ENCODE measurements at places on chromosomes 1 and 21.

DNA sequence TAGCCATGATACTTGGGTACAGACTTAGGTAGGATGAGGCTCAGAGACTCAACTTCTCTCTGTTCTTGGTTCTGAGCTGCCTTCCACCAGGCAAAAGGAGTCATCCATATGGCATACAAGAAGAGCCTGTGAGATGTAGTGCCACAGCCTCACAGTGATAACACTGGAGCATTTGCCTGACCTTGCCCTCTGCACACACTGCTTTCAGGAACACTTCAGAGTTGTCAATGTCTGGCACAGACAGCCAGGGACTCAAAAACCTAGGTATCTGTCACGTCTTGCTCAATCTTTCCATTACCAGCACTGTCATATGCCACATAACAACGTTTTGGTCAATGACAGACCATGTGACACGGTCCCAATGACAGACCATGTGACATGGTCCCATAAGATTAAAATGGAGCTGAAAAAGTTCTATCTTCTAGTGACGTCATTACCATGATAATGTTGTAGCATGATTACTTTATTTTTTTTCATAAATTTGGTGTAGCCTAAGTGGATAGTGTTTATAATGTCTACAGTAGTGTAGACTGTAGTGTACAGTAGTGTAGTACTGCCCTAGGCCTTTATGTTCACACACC lies 199.9 kb upstream of the CTTNBP2NL start:
- DNase-seq, result no peak

GRCh38 chr1:117077267-117077666 lies 17.1 kb downstream of the TTF2 start:
- no peak for DNase-seq

DNA sequence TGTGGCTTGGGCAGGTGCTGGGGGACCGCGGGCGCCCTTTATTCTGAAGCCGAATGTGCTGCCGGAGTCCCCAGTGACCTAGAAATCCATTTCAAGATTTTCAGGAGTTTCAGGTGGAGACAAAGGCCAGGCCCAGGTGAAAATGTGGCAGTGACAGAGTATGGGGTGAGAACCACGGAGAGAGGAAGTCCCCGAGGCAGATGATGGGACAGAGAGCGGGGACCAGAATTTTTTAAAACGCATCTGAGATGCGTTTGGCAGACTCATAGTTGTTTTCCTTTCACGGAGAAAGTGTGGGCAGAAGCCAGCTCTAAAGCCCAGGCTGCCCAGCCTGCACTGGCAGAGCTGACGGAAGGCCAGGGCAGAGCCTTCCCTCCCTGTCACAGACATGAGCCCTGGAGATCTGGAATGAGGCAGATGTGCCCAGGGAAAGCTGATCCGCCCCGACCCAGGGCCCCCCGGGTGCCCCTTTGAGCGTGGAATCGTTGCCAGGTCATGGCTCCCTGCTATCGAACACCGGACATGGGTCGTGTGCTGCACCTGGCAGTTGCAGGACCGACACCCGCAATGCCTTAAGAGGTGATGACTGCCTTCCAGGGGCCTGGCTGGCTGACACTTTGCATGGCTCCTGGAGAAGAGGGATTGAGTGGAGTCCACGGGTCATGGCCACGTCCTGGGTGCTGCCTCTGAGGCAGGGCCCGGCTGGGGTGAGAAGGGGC lies 6.5 kb upstream of the SLX9 start:
- DNase-seq, result no peak

DNA sequence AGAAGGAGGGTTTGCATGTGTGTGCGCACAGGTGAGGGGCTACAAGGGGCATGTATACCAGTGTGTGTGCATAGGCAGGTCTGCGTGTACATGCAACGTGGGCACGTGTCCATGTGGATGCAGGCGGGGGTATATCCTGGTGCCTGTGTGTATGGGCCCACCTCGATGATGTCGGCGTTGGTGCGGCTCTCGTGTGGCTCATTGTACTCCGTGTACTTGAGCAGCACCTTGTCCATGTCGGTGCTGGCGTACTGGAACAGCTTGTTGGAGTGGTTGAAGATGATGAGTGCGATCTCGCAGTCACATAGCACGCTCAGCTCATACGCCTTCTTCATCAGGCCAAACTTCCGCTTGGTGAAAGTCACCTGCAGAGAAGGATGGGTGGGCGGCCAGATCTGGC lies 18.3 kb downstream of the MEF2D start:
- no peak for DNase-seq

DNA sequence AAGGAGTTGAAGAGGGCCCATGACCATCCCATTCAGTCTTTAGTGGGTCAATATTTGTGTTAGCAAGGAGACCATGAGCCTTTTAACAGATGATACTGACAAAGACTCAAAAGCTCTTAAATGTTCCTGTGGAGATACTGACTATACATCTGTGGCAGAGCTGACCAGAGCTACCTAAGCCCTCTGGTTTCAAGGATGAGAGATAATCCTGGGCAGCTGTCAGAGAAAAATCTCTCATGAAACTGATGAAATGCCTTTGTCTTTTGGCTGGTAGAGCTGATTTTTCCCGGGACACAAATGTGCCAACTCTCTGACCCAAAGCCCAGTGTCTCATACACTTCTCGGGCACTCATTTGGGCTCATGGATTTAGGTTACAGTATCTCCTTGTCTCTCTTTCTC lies 100.9 kb downstream of the XCL2 start:
- DNase-seq, result no peak
